IMR-90 (cell line): ENCODE measurements at places on chromosomes 11 and 22.

DNA sequence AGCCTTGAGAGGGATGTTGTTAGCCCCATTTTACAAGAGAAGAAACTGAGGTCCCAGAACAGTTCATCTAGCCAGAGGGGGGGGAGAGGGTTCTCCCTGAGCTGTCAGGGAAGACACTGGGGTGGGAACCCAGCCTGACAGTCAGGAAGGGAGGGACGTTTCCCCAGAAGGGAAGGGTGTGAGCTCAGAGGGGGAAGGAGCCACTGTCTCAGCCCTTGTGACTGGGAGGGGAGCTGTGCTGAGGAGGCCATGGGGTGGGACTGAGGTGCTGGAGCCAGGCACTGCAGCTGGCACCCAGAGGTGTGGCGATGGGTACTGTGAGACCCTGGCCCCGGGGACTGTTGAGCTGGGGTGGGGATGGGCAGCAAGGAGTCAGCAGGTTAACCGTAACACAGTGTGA, 35.7 kb downstream of the DAGLA start:
- no peak for DNase-seq

GRCh38 chr11:61378713-61379313, 13.6 kb upstream of the TMEM216 start:
- peak; percentile 97 for DNase-seq

GRCh38 chr11:48013269-48013901, 33.0 kb downstream of the PTPRJ start:
- peak; percentile 65 for DNase-seq

- DNase-seq, result peak; percentile 11
Measured at GRCh38 chr11:72642884-72643522, 31.2 kb downstream of the PDE2A start.

GRCh38 chr11:125342281-125342930, 153.7 kb downstream of the FEZ1 start:
- no peak for DNase-seq

DNA sequence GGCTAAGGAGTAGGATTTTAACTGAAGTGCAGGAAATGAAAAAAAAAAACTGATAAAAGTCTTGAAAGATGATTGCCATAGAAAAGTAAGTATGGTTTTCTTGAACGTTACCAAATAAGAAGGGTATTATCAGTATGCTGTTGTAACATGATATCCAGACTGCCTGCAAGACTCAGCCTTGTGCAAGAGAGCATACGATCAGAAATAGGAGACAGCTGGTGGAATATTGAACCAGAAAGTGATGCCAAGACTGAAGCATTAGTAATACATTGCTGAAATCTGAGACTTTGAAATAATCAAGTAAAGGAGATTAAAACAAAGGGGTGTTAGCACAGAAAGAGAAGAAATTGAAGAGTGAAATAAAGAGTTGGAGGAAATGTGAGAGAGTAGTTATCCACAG, 452.7 kb upstream of the CNTN5 start:
- no peak for DNase-seq

DNA sequence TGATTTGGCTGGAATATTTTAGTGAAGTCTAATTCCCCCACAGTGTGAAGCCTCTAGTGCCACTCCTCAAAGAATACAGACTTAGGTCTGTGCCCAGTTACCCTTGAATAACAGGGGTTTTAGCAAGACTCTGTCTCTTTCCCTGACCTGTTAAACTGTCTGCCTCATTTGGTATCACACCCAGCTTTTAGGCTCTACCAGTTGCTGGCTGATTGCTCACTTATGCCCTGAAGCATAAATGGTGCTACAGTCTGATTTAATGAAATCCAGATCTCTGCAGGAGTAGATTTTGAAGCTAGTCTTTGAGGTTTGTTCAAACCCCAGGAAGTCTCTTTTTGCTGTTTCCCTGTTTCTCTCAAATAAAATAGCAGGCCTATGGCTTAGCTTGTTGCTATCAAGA, 45.2 kb upstream of the LIPT2 start:
- no peak for DNase-seq

GRCh38 chr11:66720223-66720898, 8.7 kb downstream of the SPTBN2 start:
- peak; percentile 56 for DNase-seq

GRCh38 chr11:34546511-34547209, 33.1 kb upstream of the ELF5 start:
- DNase-seq, result no peak

GRCh38 chr11:113006896-113007445, 45.8 kb downstream of the NCAM1 start:
- no peak for DNase-seq

GRCh38 chr11:64152841-64153691, 12.8 kb downstream of the MACROD1 start:
- DNase-seq, result peak; percentile 20

- DNase-seq, result peak; percentile 80
Measured at GRCh38 chr22:39592081-39593065, 21.8 kb downstream of the CACNA1I start.

GRCh38 chr11:116511684-116512083, 261.1 kb downstream of the BUD13 start:
- no peak for DNase-seq

- peak; percentile 52 for DNase-seq
Measured at GRCh38 chr22:24156141-24156912, 25.0 kb upstream of the SUSD2 start.

DNA sequence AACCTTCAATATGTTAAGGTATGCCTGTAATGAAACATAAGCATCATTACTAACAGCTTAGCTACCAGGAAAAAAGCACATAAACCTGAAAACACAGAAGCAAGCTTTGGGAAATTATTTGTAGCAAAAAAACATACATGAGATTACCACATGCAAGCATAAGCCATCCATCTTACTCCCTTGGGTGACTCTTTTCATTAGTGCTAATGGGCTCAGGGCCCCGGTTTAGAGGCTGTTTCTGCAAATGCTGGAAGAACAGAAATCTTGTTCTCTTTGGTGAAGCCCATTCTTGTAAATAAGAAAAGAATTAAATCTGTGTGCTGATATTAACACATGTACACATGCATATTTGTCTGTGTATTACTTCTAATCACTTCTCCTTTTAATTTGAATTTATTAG, 314.3 kb downstream of the TTC28 start:
- DNase-seq, result no peak

DNA sequence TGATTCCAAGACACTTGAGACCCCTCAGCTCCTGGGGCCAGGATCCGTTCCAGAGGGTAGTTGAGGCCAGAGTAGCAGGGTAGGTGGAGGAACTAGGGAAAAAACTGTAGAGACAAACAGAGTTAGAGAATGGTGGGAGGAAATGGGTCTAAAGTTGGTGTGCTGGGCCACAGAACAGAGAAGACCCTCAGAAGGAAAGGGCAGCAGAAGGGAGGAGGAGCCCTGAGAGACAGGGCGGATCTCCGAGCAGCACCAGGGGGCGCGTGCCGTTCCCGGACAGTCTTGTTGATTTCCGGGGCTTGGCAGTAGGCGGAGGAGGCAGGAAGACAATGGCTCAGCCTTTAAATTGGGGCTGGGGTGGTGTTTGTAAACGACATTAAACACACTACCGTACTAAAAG, 2.4 kb upstream of the CECR2 start:
- no peak for DNase-seq

DNA sequence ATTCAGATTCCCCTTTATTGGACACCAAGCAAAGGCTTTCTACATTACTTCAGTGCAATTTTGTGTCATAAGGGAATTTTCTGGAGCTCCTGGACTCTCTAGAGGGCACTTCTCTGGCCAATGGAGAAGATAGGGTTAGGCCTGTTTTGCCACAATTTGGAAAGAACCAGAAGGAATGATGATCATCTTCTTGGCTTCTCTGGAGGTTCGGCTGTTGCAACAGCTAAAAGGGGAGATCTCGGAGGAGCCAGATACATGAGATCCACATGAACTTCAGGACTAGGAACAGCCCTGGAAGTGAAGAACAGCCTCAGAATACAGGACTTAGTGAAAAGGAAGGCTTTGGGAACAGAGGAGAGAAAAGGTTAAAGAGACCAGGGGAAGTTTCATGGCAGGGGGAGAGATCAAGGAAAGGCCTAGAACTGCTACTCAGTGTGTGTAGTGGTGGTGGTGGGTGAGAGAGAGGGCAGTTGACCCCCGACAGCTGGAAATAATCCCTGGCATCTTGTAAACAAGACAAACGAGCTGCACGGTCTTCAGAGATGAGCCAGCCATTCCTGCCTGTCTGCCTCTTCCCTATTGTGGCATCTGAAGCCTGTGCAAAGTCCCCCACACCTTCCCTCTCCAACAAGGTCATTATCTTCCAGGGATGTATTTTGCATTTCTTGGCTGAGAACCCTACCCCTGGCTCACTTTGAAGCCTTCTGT, 83.8 kb downstream of the CCDC81 start:
- no peak for DNase-seq

DNA sequence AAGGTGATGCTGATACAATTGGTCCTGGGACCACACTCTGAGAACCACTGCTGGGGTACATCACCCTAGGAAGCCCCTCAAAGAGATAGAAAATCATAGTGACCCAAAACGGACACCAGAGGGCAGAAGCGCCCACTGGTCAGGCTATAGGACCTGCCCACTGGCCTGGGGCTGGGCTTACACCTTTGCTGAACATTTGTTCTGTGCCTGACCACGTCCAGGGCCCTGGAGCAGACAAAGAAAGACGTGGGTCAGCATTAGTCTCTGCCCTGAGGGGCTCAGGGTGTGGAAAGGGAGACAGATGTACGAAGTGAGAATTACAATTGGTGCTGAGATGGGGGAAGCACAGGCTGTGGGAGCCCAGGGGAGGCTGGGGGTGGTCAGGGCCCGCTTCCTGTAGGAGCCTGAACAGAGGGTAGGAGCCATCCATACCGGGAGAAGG, 14.4 kb upstream of the SERPINH1 start:
- DNase-seq, result peak; percentile 65

DNA sequence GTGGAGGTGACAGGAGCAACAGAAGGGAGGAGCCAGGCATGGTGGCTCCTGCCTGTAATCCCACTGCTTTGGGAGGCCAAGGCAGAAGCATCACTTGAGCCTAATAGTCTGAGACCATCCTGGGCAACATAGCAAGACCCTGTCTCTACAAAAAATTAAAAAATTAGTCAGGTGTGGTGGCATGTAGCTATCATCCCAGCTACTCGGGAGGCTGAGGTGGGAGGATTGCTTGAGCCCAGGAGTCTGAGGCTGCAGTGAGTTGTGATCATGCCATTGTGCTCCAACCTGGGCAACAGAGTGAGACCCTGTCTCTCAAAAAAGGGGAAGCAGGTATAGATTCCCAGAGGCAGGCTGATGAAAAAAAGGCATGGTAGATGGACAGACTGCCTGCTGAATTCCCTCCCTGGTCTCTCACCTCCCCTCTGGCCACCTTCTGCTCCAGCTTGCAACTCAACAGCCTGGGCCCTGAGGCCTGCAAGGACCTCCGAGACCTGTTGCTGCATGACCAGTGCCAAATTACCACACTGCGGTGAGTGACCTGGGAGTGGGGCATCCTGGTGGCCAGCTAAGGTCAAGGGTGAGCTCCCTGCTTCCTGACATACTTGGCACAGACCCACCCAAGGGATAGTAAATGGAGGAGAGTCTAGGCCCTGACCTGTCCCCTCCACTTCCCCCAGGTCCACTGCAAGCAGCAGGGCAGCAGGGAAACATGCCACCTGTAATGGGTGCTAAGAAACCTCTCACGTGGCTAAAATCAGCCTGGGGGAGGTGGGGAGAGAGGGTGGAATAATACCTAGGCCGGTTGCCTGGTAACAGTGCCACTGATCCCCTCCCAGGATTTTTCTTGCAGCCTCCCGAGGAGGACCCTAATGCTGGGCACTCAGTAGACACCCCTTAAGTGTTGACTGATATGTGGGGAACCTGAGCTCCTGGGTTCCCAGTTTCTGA, 4.3 kb upstream of the NHERF4 start:
- no peak for DNase-seq

DNA sequence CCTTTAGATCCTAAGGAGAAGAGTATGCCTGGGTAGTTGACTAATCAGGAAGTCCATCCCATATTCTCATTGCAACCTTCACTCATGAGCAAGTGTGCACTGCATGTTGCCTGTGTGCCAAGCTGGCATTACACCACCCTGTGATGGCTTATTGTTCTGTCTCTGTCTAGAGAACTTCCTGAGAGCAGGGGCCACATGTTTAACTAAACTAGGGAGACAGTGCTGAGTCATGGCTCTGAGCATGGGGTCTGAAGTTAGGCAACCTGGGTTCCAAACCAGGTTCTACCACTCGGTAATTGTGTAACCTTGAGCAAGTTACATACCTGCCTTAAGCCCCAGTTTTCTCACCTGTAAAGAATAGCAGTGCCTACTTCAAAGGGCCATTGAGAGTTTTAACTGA, 39.6 kb downstream of the CSNK2A3 start:
- peak; percentile 50 for DNase-seq

DNA sequence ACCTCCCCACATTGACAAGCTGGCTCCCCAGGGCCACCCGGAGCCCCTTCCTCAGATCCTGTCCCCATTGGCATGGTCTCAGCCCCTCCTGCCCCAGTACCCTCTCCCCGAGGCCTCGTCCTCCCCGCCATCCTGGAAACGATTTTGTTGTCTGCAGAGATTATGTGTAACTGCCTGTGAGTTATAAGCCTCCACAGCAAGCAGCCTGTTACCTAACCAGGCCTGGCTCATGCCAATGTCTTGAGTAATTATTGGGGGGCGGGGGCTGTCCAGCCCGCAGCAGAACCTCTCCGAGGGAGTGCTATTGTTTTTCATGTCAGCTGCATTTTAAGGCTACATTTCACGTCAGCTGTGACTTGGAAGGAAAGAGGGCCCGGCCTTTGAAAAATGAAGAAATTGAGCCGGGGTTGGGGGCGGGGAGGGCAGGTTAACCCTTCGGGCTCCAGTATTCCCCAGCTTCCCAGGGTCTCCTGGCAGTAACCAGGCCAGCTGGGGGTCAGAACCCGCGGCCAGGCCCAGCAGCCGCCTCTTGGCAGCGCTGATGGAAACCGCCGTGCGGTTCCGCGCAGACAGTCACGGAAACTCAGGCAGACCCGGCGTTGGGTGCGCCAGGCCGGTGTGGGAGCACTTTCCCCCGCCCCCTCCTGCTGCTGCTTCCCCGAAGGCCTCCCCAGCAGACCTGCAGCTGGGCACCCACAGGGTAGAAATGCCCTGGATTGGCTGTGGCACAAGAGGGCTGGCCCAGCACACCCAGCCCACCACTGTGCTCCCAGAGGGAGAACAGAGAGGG, 59.5 kb downstream of the CDKN1C start:
- peak; percentile 95 for DNase-seq

- no peak for DNase-seq
Measured at GRCh38 chr11:45321031-45321595, 35.0 kb upstream of the SYT13 start.

GRCh38 chr22:24401931-24402367, 25.4 kb upstream of the ADORA2A start:
- no peak for DNase-seq

GRCh38 chr11:76382209-76382608, 1.1 kb downstream of the GVQW3 start:
- no peak for DNase-seq

- peak; percentile 63 for DNase-seq
Measured at GRCh38 chr22:45777046-45777851, 105.6 kb downstream of the ATXN10 start.

DNA sequence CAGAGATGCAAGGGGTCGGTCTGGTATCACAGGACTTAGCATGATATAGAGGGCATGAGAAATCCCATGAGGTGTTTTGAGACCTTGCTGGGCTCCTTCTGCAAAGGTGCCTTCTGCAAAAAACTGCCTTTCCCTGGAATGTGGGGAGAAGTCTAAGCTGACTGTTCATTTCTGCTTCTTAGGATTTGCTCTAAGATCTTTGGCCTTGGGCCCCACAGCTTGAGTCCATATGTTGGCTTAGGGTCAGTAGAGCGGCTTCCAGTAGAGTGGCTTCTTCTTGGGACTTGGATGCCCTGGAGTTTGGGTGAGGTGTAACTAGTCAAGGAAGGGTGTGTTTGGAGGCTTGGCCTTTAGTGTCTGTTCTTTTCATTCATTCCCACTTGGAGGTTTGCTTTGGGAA, 37.0 kb downstream of the AMPD3 start:
- no peak for DNase-seq

- no peak for DNase-seq
Measured at GRCh38 chr11:31802609-31802989, 8.5 kb downstream of the PAX6 start.
